ENCODE measurements at places on chromosomes 16 and 17.

GRCh38 chr16:89034971-89035668 lies 58.1 kb upstream of the CBFA2T3 start:
- DNase-seq, result no peak

- DNase-seq, result no peak
Observed at GRCh38 chr16:1929105-1929504, 10.9 kb upstream of the HS3ST6 start.

DNA sequence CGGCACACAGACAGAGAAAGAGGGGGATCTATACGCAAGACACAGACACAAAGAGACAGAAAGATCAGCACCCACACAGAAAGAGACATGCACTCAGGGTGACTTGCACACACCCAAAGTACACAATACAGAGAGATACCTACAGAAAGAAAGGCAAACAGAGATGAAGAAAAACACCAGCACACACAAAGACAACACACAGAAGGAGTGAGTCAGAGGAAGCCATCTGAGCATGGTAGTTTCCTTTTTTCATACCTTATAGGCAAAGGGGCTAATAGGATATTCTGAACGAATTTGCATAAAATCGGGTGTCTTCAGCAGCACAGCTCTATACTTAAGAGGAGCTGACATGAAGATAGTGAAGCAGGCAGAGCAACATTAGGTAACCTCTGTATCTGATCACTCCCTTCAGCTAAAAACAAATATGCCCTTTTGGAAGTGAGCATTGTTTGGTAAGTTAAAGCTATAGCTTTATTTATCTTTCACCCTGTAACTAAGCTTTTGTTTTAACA lies 198.6 kb downstream of the AATF start:
- DNase-seq, result peak; percentile 23

DNA sequence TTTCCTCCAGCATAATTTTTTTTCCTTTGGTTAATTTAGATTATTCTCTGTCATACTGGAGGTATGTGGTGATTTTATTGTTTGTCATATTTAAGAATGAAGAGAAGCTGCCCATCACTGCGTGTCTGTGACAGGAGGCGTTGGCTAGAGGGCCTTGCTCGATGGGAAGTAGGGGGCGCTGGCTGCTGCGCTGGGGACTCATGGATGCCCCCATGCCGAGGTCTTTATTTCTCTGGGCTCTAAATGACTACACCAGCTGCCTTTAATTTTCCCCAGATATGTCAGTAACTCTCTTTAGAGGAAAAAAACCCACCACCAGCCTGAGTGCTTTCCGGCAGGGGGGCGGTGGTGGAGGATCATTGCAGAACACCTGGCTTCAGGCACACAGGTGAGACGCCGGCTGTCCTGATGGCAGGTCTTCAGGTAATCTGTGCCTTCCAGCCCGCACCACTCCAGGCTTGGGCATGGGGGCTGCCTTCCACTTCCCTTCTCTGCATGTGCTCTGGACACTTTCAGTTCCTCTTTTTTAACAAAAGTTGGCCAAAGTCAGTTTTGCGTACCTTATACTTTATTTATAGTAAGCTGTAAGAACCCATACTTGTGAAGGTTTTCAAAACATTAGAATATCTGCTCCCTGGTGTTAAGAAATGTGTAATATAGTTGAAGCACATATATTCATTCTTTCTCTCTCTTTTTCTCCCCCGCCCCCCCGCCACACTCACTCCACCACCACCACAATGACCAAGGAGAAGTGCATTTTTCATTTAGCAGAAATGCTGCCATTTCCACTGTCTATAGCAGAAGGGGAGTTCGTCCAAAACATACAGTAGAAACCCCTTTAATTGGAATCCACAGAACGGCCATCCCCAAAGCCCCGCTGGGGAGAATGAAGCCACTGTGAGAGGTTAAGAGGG lies 192.7 kb downstream of the RPTOR start:
- DNase-seq, result no peak

- DNase-seq, result peak; percentile 37
Observed at GRCh38 chr16:79713609-79714309, 113.2 kb upstream of the MAF start.

DNA sequence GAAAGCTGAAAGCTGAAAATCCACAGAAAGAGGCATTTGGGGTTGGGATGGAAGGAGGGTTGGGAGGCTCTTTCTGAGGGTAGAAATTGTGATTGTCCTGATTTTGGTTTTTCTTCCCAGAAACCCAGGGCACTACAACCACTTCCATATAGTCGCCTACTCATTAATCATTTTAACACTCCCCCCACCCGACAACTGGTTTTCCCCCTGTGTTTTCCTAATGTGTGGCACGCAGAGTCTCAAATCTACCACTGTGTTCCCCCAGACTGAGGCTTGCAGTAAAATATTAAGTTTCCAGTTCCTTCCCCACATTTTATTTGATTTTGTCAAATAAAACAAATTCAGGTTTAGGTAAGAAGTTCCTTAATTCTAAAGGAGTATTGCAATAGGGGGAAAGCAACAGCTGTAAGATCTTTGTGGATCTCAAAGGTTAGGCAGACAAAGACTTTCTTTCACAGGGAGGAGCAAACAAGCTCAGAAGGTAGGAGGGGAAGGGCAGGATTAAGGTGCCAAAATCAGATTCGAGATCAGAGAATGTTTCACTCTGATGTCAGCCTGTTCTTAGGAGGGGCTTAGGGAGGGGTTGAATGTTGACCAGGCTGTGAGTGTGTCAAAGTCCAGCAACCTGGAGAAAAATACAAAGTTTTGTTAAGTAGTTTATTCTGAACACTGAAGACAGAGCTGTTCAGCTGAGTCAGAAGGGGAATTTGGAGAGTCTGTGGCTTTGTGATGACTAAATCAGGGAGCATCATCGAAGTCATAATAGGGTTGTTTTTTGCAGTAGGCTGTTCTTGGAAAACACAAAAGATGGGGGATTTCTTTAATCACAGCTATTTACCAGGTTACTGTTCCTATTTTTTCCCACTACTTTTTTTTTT lies 3.6 kb downstream of the ZNF267 start:
- DNase-seq, result peak; percentile 91

- no peak for DNase-seq
Observed at GRCh38 chr17:75501378-75502071, 13.8 kb downstream of the CASKIN2 start.
